Sigmoid colon (tissue), 7 donors: ENCODE measurements at places on chromosomes 3 and 15. TPM values are rescaled to one million over a fixed set of nuclear protein-coding genes. Genes with fewer than 3 reads are reported as not detected.

MYO5C gene
- total RNA-seq: 4.6 TPM

CYP8B1 gene
- not detected for total RNA-seq

USP4 gene
- total RNA-seq: 28.2 TPM

ZIC1 gene
- not detected for total RNA-seq

CHRD gene
- 16.3 TPM for total RNA-seq

PFN2 gene
- 61.8 TPM for total RNA-seq

GPR149 gene
- not detected for total RNA-seq

RAD51 gene
- total RNA-seq: not detected

WWTR1 gene
- total RNA-seq: 340 TPM

SIDT1 gene
- 1.9 TPM for total RNA-seq
